ENCODE measurements at places on chromosomes 7 and 10. TPM values are rescaled to one million over a fixed set of nuclear protein-coding genes. Genes with fewer than 3 reads are reported as not detected.

Gene BMPR1A
- polyA plus RNA-seq, result 19.0 TPM

DNA sequence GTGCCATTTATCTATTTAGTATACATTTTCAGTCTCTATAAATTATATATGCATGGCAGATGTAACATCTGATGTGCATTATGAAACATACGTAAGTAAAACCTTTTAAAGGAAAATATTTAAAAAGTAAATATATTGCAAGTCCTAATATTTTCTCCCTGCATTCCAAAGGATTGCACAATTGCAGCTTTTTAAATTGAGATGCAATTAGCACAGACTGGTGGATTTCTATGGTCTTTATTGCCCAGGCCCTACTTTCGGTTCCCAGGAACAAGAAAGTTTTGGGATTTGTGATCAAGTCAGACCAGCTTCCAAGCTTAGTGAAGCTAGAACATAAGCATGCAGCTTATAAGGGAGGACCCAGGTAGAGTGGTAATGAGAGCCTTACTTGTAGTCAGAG, 337.8 kb downstream of the NRG3 start:
- DNase-seq, result no peak

DNA sequence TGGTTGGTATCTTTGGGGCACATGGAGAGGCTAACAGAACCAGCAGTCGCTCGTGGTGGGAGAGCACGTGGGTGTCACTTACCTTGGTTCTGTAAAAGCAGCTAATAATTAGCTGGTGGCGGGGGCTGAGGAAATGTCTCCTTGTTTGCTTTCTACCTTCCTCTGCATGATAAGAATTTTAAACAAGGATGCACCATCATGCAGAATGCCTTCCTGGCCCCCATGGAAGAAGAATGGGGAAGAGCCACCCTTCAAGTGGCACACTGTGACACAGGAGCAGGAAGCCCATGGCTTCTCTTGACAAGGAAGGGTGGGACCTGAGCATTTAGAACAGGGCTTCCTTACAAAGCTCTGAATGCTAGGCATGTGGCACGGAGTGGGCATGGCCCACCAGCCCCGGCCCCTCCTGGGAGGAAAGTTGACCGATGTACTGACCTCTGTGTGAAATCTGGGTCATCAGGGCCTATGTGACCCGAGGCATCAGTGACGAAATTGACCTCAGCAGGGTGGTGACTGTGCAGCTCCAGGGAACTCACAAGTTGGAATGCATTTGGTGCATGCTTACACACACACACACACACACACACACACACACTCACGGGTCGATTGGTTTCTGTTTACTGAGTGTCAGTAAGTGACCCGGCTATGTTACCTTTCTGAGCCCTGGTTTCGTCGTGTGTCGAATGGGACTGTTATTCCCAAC, 116.9 kb upstream of the ANLN start:
- DNase-seq, result peak; percentile 31

- no peak for DNase-seq
These were observed 4.2 kb downstream of the NRBF2 start for GRCh38 chr10:63137306-63137705.

GRCh38 chr7:12257582-12257981, 46.5 kb downstream of the TMEM106B start:
- no peak for DNase-seq

- no peak for DNase-seq
These were observed 2.2 kb upstream of the SUN3 start for GRCh38 chr7:48031111-48031510.

- no peak for DNase-seq
These were observed 75.9 kb upstream of the MAGI2 start for GRCh38 chr7:79529214-79529880.

DNA sequence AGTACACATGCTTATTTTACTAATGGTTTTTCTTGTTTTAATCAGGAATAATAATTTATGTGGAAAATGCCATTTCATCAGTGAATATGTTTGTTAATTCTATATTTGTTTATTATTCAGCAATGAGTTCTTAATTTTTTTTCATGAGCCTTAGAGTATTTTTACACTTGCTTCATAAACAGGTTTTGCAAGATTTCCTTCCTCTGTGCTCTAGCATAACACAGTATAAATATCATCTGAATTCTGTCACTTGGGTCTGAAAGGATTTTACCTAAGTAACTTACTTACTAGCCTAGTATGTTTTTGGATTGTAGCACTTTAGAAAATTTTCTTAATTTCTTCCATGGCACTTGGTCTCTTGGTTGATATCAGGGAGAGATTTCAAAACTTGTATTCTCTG, 45.8 kb downstream of the GLCCI1 start:
- no peak for DNase-seq

GRCh38 chr10:95408983-95409873, 118.4 kb upstream of the PDLIM1 start:
- DNase-seq, result no peak

- no peak for DNase-seq
These were observed 20.5 kb downstream of the MMRN2 start for GRCh38 chr10:86936661-86937501.

- no peak for DNase-seq
These were observed 539 bp downstream of the PTCD1 start for GRCh38 chr7:99437946-99438572.

Gene TAS2R41
- not detected for polyA plus RNA-seq

Gene PRLHR
- polyA plus RNA-seq, result not detected

Gene AKR1C8
- not detected for polyA plus RNA-seq

GRCh38 chr7:76372984-76373833, 14.4 kb upstream of the YWHAG start:
- no peak for DNase-seq

DNA sequence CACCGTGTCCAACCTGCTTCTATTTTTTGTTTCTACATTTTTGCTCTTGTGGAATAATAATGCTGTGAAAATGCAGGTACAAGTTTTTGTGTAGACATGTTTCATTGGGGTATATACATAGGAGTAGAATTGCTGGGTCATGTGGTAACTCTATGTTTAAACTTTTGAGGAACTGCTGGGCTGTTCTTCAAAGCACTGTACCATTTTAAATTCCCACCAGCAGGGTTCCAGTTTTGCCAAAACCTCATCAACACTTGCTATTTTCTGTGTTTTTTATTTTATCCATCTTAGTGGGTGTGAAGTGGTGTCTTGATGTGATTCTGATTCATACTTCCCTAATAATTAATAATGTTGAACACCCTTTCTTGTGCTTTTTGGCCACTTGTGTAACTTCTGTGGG, 138.6 kb downstream of the RGS10 start:
- DNase-seq, result no peak

GRCh38 chr7:30760514-30761213, 8.7 kb downstream of the INMT start:
- DNase-seq, result no peak

DNA sequence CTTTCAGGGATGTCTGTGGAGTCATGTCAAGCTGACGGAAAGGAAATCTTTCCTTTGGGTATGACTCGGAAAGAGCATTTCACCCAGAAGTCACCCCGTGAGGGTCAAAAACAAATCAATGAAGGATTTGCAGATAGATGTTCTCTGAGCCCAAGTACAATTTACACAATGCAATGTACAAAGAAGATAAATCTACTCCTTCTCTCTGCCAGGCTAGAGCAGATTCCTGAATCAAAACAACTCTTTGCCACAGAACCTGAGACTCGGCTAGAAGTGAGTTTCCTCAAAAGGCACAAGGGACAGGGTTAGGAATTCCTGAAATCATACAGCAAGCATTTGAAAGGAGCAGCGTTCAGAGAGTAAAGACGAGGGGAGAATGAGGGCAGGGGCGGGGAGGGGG, 34.0 kb upstream of the CALN1 start:
- no peak for DNase-seq

- no peak for DNase-seq
These were observed 22.6 kb downstream of the JCAD start for GRCh38 chr10:30036811-30037210.

DNA sequence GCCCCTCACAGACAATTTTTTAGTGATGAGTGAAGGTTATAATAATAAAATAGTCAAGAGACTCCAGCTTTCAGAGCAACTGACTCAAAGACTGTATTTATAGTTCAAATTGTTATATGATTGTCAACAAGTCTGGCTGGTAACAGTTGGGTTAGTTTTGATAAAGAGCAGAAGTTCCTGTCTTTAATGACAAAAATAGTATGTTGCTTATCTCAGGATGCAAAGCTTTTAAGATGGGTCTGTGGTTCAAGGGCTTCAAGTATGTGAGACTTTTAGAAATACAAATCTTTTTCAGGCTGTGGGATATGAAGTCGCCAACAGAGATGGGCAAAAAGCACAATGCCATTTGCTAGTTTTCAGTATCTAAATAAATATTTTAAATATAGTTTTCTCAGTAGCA, 118.4 kb downstream of the ABCA13 start:
- no peak for DNase-seq

- no peak for DNase-seq
These were observed 12.2 kb downstream of the TLX1 start for GRCh38 chr10:101143345-101143630.

GRCh38 chr7:100465299-100465698, 1.2 kb upstream of the SPACDR start:
- no peak for DNase-seq

DNA sequence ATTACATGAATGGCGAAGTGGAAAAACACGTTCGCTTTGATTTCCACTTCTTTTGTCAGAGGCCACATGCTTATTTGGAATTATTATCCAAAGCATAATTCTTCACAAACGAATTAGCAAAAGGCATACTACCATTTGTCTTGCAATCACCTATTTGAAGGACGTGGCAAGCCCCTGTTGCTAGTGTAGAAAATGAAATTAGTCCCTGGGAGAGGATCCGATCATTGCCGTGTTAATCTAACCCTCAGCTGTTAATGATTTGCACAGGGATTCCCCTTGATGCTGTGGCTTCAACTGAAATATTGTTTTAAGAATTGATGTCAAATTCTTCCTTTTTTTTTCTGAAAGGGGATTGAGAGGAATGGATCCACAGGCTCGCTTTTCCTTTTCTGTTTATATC, 4.6 kb downstream of the AGMO start:
- no peak for DNase-seq

- DNase-seq, result no peak
These were observed 1.1 kb upstream of the MOGAT3 start for GRCh38 chr7:101201695-101202602.

DNA sequence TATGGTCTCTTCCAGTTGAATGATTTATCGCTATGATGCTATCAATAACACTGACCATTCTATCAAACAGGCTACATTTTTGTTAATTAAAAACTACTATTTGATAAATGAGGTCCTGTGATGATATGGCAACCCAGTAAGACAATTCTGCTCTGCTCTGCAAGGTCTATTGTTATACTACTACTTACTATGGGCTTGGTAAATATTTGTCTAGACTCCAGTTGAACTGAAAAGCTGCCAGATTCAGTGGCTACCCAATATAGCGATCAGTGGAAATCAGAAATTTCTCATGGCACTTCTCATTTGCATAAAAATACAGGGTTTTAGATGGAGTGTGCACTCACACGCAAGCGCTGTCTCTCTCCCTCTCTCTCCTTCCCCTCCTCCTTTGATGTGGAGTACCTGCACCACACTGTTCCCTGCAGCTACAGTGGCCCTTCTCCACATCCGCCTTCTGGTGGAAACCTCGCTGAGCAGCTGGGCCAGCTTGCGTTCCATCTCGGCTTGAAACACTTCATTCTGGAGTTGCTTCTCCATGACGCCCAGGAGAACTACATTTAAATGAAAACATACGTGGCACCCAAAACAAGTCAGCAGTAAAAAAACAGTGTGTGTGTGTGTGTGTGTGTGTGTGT, 77.9 kb downstream of the KIAA1549 start:
- DNase-seq, result no peak

DNA sequence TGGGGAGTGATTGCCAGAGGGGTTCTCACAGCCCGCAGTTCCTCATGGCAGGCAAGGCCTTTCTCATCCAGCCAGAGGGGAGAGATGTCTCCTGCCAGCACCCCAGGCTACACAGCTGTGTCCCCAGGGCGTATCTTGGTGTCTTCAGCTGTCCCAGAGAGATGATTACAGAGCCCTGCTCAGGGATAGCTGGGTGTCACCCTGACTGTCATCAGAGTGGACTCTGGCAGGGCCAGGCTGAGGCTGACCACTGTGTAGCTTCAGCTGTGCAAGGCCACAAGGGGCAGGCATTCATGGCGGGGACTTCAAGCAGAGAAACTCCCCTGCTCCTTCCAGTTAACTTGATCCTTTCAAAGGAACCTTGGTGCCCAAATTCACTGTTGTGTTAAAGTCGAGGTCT, 124.2 kb downstream of the RGS10 start:
- no peak for DNase-seq

Gene NKX2-3
- polyA plus RNA-seq, result not detected

GRCh38 chr7:69651101-69651590, 52.9 kb downstream of the AUTS2 start:
- no peak for DNase-seq

DNA sequence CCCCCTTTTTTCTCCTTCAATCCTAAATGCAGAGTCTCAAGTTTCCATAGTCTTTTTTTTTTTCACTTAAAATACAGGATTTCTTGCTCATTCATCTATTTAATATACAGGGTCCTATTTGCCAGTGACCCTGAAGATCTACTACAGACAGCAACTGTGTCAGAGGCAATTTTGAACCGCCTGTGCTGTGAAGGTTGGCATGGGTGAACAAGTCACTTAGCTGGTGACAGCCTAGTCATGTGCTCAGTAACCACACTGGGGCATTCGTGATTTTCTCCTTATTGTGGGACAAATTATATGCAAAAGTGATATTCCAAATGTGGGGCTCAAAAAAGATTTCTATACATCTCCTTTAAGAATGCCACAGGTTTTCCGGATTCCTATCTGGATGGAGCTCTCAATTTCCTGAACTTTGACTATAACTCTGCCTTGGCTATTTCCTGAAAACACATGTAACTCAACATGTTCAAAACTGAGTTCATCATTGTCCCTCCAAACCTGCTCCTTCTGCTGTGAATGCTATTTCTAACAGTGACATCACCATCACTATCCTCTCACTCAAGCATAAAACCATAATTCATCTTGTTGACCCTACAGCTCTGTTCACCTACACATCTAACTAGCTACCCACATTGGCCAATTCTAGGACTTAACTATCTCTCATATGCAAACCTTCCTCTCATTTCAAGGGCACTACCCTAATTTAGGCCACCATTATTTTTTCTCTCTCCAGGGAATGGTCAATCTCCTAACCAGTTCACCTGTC, 36.7 kb downstream of the CDK6 start:
- no peak for DNase-seq

Gene MTERF1
- polyA plus RNA-seq, result 4.5 TPM

Gene C10orf71
- not detected for polyA plus RNA-seq

GRCh38 chr7:94266238-94266644, 128.5 kb upstream of the COL1A2 start:
- no peak for DNase-seq

- no peak for DNase-seq
These were observed 861 bp upstream of the LIMK1 start for GRCh38 chr7:74082770-74083116.

DNA sequence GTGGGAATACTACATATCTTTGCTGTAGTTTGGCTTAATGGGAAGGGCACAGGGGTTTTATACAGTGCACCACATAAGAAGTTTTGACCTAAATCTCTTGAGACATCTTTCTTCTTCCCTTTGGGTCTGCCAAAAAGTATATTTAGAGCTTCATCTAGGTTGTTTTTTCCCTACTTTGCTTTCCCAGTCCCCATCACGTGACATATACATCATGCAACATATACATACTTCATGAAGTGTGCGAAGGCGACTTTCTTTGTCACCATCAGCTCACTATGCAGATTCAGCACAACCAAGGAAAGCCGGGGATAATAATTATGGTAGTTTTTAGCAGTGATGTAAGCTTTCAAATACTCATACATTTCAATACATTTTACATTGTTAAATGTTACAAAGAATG, 177.1 kb upstream of the PPP1R3A start:
- DNase-seq, result no peak
